ENCODE measurements at places on chromosomes 13 and 19. TPM values are rescaled to one million over a fixed set of nuclear protein-coding genes. Genes with fewer than 3 reads are reported as not detected.

The UTP14C gene
- polyA plus RNA-seq: 34.7 TPM

The VAV1 gene
- polyA plus RNA-seq: 1.2 TPM

The POU2F2 gene
- 0.78 TPM for polyA plus RNA-seq

The PRRG2 gene
- polyA plus RNA-seq: 7.3 TPM

The ZNF844 gene
- 32.2 TPM for polyA plus RNA-seq

DNA sequence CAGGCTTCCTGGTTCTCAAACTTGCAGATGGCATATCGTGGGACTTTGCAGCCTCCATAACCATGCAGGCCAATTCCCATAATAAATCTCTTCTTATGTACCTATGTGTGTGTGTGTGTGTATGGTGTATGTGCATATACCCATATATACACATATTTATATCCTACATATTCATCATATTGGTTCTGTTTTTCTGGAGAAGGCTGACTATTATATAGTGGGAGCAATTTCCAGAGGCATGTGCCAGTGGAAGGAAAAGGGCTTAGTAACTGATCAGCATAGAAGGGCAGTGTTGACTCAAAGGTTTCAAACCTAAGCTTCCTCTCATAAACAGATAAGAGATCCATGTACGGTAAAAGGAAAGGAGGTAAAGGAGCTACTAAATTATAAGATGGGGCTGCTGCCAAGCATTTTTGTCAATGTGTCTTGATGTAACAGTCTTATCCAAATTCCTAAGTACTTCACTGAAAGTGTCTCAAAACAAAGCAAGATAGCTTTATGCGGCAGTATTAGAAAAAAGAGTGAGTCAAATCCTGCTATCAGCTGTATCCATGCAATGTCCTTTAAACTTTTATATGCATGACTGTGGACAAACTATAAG lies 432.1 kb downstream of the TBC1D4 start:
- no peak for DNase-seq

DNA sequence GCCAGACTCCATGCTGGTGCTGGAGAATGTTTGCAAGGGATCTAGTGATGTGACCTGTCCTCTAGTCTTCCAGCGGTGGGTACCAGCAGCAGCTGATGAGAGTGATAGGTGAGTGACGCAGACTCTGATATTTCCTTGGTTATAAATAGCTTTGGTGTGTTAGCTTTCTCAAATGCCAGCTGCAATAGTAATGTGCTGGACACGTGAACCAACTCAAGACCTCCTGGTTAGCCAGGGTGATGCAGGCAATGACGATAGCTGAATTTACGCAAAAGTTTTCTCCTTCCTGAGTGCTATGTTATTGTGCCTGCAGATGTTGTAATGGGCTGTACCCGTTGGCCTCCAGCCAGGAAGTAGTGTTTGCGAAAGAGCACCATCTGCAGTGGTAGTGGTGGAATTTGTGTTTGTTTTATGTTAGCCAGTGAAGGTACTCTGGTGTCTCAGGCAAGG lies 129.5 kb downstream of the CYSLTR2 start:
- DNase-seq: no peak

DNA sequence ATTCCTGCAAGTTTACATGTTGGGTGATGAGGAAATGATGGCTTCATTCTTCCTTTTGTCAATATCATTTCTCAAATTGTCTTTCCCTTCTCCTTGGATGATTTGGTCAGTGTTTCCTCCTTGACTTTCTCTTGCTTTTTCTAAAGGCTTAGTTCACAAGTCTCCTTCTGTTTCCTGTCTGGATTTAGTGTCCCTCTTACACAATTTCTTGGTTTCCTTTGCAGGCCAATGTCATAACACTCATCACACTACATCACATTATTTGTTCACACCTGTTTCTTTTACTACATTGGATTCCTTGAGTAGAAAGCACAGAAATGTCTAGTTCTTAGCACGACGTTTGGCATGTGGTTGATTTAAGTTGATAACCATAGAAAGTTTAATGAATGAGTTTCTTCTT lies 490.7 kb downstream of the TDRD3 start:
- no peak for DNase-seq

DNA sequence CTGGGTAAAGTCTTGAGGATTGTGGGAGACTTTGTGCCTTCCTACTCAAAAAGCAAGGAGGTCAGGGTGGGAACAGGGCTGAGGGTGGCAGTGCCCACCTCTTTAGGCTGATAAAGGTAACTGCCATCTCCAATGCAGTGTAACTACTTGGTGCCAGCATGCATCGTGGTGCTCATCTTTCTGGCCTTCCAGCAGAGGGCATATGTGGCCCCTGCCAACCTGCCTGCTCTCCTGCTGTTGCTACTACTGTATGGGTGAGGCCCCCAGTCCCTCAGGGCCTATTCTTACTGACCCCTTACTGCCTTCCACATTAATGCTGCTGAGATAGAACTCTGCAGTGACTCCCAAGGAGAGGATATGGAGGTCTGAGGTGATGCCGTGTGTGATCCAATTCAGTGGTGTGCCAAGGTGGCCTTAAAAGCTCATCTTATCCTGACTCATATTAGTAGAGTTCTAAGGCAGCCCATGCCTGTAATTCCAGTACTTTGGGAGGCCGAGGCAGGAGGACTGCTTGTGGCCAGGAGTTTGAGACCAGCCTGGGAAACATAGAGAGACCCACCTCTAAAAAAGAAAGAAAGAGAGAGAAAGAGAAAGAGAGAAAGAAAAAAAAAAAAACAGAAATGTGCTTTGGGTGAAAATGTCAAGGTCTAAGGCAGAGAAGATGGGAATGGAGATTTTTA lies 9.7 kb upstream of the ARHGAP45 start:
- no peak for DNase-seq

GRCh38 chr19:16945364-16945714 lies 56.5 kb downstream of the F2RL3 start:
- no peak for DNase-seq

DNA sequence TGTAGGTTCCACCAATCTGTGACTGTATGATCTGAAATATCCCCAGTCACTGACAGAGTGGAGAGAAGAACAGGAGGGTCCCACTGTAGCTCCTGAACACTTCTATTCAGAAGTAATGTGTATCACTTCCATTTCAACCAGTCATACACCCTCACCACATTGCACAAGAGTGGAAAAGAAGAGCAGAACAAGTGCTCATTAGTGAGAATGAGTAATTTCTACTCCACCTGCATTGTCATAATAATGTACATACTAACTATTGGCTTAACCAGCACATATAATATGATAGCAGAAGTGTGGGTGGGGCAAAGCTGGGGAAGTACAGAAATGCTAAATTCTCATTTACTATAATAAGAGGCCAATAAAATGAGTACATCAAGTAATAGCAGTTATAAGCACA lies 342.7 kb downstream of the LMO7 start:
- no peak for DNase-seq

GRCh38 chr13:31504918-31505317 lies 234.4 kb upstream of the RXFP2 start:
- no peak for DNase-seq

Measured in right renal pelvis (tissue), 4 donors.